ENCODE measurements at places on chromosomes 7 and 10. TPM values are rescaled to one million over a fixed set of nuclear protein-coding genes. Genes with fewer than 3 reads are reported as not detected.

The FLNC gene
- 14.9 TPM for polyA plus RNA-seq

DNA sequence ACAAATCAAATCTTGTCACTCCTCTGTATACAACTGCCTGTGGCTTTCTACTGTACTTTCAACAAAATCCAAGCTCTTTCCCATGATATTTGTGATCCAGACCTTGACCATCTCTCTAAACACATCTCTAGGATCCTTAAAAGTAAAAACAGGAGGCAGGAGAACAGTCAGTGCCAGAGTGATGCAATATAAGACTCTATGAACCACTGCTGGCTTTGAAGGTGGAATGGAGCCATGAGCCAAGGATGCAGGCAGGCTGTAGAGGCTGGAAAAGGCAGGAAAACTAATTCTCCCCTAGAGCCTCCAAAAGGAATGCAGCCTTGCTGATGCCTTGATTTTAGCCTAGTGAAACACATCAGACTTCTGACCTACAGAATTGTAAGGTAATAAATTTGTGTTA is 45.5 kb upstream of the LRRN3 start:
- DNase-seq: no peak

The CABCOCO1 gene
- 2.8 TPM for polyA plus RNA-seq

The EVX1 gene
- polyA plus RNA-seq: 0.07 TPM

GRCh38 chr10:78656417-78657162 is 412.2 kb upstream of the ZMIZ1 start:
- DNase-seq: peak; percentile 89

The IFIT3 gene
- 14.2 TPM for polyA plus RNA-seq

- DNase-seq: no peak
Measured at GRCh38 chr10:72904806-72905205, 11.3 kb downstream of the OIT3 start.

- no peak for DNase-seq
Measured at GRCh38 chr7:159253657-159254056, 109.0 kb upstream of the VIPR2 start.

GRCh38 chr10:99661377-99661763 is 2.1 kb downstream of the ENTPD7 start:
- DNase-seq: no peak

Data from left kidney (tissue), 8 donors.